Central memory CD4-positive, alpha-beta T cell (primary cell): ENCODE measurements at places on chromosomes 6 and 20.
A peak's percentile ranks its signal among the peaks of the same experiment; 100 is the strongest.

DNA sequence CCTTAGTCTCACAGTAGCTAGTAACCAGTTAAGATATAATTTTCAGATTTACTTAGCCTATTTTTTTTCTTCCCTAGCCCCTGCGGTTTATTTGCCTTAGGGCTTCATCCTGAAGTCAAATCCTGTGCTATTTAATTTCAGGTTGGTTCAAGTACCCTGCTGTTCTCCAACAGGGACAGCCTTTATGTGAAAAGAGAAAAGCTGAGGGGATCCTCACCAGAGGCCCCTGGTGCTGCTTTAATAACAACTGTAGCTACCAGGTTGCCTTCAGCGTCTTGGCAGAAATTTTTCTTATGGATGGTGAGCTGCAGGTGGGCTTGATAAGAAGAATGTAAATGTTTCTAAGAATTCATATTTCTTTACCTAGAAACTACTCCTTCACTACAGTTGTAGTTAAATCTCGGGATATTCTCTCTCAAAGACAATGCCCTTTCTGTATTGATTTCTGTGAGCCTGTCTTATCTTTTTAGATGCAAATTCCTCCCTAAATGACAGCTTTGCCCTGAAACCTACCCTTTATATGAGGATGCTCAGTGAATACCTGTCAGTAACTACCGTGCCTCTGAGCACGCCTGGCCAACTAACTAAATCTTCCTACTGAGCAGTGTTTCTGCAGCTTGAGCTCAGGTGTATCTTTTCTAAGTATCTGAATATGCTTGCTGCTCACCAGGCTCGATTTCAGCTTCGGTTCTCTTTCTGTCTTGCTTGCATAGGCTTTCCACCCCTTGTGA, 320.5 kb downstream of the MMUT start:
- no peak for DNase-seq

DNA sequence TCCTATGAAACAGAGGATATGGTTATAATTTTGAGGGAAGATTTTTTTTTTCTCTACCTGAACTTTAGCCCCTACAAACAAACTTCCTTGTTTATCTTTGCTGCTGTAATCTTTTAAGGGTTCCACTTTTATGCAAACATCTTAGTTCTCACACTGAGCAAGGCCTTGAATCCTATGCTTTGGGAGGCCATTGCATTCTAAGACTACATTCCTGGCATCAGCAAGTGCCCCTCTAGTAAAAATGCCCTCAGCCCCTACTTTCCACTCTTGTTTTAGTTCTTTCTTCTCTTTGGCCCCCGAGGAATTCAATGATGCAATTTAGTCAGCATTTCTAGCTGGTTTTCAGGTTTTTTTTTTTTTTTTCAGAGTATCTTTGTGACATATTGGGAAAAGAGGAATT, 8.1 kb upstream of the AHI1 start:
- DNase-seq, result no peak

GRCh38 chr20:53032478-53032932, 60.3 kb downstream of the TSHZ2 start:
- DNase-seq, result no peak

DNA sequence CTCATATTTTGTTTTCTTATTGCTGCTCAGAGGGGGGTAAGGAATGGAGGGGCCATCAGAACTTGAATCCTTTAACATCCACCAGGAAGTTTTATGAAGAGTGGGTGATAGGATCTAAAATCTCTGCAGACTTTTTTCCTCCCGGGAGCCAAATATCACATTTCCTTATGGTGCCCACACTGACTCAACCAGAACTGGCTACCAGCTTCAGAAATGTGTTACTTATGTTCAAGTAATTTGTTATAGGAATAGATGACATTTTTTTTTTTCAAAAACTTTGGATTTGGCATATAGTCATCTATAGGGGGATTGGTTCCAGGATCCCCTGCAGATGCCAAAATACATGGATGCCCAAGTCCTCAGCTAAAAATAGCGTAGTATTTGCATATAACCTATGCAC, 18.4 kb downstream of the LHFPL5 start:
- DNase-seq, result no peak

GRCh38 chr6:53932516-53932915, 137.7 kb downstream of the LRRC1 start:
- no peak for DNase-seq

GRCh38 chr6:37354526-37355384, 972 bp downstream of the RNF8 start:
- DNase-seq, result no peak

GRCh38 chr20:36432096-36432495, 109.2 kb upstream of the MYL9 start:
- DNase-seq, result no peak

DNA sequence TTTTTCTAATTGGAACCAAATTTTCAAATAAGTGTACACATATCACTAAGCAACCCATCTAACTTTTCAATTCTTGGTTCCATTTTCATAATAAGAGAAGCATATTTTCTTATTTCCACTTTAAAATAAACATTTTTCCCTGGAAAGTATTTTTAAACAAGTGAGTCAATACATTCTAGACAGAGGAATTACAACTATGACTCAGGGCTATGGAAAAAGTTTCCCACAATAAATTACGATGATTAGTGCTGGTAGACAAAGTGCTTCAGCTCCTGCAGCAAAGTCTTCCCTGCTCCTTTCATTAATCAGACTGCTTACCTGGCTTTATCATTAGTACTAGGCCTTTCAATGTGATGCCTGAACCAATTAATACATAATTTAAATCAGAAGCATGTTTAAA, 322.5 kb downstream of the HACE1 start:
- DNase-seq, result no peak

- no peak for DNase-seq
Observed at GRCh38 chr6:39091220-39091619, 23.8 kb downstream of the SAYSD1 start.

GRCh38 chr6:3367630-3368029, 89.2 kb downstream of the SLC22A23 start:
- no peak for DNase-seq

- no peak for DNase-seq
Observed at GRCh38 chr20:54048891-54049545, 21.4 kb downstream of the BCAS1 start.

- DNase-seq, result no peak
Observed at GRCh38 chr20:13441388-13441787, 197.3 kb downstream of the TASP1 start.

- no peak for DNase-seq
Observed at GRCh38 chr6:18203786-18204185, 48.6 kb downstream of the KDM1B start.

DNA sequence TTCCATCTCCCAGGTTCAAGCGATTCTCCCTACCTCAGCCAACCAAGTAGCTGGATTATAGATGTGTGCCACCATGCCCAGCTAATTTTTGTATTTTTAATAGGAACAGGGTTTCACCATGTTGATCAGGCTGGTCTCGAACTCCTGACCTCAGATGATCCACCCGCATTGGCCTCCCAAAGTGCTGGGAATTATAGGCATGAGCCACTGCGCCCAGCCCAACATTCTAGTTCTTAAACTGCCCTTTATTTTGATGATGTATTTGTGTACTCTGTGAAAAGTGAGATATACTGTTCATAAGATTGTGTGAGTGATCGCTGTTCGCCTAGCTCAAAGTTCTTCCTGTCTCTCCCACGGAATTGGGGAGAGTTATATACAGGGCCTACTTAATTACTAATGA, 93.1 kb downstream of the HFE start:
- no peak for DNase-seq

DNA sequence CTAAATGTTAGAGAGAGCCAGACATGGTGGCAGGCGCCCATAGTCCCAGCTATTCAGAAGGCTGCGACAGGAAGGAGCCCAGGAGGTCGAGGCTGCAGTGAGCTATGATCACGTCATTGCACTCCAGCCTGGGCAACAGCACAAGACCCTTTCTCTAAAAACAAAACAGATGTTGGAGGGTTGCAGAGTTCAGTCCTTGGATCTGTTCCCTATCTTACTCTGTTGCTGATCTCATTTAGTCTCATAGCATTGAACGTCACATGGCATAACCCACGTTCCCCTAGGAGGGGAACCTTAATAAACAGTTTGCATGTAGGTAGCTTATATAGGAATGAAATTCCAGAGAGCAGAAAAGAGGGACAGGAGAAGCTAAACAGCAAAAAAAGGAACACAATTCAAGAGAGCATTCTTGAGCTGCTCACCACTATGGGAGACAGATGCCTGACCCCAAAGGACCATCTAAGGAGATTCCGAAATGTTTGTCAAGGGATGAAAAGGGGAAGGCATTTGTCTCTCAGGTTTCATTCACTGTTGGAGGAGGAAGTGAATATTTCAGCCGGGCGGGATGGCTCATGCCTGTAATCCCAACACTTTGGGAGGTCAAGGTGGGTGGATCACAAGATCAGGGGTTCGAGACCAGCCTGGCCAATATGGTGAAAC, 54.6 kb upstream of the PIM1 start:
- no peak for DNase-seq

GRCh38 chr6:139926711-139927110, 552.3 kb upstream of the CITED2 start:
- no peak for DNase-seq

DNA sequence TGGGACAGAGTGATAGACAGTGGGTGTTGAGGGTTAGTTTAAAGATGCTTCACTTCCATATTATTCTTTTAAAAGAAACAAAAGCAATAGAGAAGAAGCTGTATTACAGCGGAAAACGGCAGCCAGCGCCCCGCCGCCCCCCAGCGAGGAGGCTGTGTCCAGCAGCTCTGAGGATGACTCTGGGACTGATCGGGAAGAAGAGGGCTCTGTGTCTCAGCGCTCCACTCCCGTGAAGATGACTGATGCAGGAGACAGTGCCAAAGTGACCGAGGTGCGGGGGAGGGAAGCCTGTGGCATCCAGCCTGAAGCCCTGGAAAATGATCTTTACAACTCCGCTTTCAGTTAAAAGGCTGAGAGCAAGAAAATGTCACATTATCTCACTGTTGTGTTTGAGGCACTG, 100.2 kb downstream of the FIG4 start:
- no peak for DNase-seq

DNA sequence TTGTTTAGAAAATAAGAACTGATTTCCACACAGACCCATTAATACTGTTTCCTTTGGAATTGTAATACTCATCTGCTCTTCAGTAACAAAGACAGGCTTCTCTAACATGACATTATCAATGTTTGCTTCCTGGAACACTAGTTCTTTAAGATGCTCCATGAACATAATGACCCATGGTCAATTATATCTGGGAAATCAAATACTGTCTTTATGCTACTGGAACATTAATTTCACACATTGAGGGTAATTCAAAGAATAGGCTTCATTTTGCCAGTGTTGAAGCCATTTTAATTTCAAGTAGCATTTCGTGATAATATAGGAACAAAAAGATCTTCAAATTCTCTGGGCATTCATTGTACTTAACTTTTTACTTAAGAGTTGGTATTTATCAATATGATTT, 80.9 kb downstream of the OPN5 start:
- no peak for DNase-seq

DNA sequence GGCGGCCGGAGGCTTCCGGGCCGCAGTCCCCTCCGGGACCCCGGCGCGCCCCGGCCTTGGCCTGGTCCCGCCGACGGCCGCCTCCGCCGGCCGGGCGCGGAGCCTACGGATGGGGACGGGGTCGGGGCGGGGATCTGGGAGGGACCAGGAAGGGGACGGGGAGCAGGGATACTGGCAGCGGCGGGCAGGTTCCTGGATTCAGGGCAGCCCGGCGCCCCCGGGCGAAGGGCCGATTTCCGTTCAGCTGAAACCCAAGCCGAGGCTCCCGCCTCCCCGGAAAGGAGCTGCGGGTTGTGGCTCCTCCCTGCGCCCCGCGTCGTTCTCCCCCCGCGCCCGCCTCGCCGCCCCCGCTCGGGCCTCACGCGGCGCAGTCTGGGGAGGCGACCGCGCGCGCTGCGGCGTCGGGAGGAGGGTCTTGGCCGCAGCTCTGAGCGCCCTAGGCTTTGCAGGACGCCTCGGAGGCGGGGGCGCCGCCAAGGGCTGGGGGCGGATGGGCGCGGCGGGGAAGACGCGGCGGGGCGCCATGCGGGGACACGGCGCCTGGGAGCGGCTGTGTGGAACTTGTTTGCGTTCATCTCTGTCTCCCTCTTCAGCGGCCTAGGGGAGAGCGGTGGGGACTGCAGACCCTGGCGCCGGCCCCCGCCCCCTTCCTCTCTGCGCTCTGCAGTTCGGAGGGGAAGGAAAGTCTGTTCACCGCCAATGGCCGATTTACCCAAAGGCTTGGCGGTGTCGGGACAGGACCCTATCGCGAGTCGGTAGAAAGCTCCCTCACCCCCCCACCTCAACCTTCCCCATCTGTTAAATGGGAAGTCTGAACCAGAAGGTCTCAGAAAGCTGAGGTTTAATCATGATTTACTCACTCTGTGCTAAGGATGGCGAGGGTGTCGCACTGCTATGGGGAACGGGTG, 22.7 kb upstream of the TMEM181 start:
- DNase-seq, result peak; percentile 31

DNA sequence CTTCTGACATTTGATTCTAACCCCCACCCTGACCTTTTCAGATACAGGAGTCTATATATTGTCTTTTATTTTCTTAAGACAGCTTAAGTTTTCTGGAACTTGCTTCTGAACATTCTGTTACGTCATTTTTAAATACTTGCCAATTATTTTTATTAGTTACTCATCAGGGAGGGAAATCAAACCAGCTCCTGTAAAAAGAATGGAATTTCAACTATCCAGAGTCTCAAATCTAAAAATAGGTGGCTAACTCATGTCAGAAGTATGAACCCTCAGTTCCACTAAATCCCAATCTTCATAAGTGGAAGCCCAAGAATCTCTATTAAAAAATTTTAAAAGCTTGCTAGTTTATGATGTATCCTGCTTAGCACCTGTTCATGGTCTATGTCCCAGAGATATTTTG, 900.0 kb downstream of the KIF16B start:
- no peak for DNase-seq

- no peak for DNase-seq
Observed at GRCh38 chr20:40265825-40266533, 423.1 kb downstream of the MAFB start.

- no peak for DNase-seq
Observed at GRCh38 chr6:142856624-142857232, 88.2 kb downstream of the HIVEP2 start.

GRCh38 chr6:7938562-7939183, 28.1 kb upstream of the TXNDC5 start:
- DNase-seq, result no peak

- no peak for DNase-seq
Observed at GRCh38 chr6:33080127-33081089, 4.6 kb downstream of the HLA-DPB1 start.

GRCh38 chr20:19802099-19802491, 44.0 kb downstream of the RIN2 start:
- no peak for DNase-seq

GRCh38 chr20:63321148-63321831, 28.3 kb downstream of the COL20A1 start:
- no peak for DNase-seq
